ENCODE measurements at places on chromosomes 11 and 22.

DNA sequence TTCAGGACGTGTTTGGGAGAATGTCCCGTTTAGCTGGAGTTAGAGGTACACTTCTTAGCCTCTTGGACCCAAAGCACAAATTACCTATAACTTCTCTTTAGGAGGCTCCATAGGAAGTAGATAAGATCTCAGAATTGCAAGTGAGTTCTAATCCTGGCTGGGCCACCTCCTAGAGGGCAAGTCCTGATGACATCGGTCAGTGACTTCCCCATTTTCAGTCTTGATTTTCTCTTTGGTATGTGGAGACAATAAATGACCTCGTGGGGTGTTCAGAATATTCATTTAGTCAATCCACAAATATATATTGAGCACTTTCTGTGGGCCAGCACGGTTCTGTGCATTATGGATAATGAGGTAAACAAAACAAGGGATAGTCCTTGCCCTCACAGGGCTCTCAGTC lies 208.6 kb downstream of the CWF19L2 start:
- no peak for DNase-seq

GRCh38 chr11:63592975-63593395 lies 21.2 kb downstream of the PLAAT3 start:
- DNase-seq: no peak

- no peak for DNase-seq
These were observed 40.0 kb downstream of the APOL1 start for GRCh38 chr22:36292823-36293530.

GRCh38 chr22:49935561-49935960 lies 17.1 kb downstream of the CRELD2 start:
- DNase-seq: no peak

- no peak for DNase-seq
These were observed 181.9 kb upstream of the BDNF start for GRCh38 chr11:27882066-27882697.

- DNase-seq: no peak
These were observed 859 bp upstream of the ACCS start for GRCh38 chr11:44065161-44065661.

GRCh38 chr11:5596607-5597201 lies at the start of gene TRIM6:
Gene TRIM6, plus strand, starts transcription at chr11:5596637. Its CDS starts 261 bp downstream, at chr11:5596898.
- no peak for DNase-seq

DNA sequence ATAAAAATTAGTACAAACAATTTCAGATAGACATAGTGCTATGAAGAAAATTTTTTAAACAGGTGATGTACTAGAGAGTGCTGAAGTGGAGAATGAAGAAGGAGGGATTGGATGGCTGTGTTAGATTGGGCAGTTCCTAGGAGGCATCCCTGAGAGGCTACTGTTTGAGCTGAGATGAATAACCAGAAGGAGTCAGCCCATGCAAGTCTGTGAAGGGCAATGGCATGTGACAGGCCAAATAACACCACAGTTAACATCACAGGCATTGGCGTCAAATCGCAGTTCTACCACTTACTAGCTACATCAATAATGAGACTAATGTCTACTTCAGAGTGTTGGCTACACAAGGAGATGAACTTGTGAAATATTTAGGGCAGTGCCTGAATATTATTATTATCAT lies 35.4 kb downstream of the HORMAD2 start:
- DNase-seq: no peak

DNA sequence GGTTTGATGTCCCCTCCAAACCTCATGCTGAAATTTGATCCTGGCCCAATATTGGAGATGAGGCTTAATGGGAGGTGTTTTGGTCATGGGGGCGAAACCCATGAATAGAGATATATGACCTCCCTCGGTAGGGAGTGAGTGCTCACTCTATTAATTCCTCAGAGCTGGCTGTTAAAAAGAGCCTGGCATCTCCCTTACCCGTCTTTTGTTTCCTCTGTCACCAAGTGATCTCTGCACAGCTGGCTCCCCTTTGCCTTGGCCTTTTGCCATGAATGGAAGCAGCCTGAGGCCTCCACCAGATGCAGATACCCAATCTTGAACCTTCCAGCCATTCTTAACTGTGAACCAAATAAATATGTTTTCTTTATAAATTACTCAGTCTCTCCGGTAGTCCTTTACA lies 4.5 kb upstream of the CCDC81 start:
- DNase-seq: no peak

DNA sequence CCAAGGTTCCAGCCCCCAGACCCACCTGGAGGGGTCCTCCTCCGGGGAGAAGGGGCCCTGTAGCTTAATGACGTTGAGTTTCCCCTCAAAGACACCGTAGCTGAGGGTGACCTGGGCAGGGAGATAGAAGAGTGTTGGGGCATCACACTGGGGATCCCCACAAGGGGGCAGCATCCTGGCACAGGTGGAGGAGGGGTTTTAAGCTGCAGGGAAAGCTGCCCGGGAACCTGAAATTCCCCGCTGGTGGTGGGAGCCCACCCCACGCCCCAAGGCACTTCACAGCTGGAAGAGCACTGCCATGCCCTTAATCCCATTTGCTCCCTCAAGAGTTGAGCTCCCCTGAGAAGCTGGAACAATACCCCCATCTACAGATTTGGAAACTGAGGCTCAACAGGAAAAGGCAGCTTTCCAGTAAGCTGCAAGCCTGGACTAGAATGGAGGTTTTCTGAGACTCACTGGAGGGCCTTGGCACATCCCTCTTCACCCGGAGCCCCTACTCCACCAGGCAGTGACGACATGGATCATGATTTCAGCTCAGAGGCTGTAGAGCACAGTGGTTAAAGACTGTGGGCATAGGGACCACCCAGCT lies 13.7 kb downstream of the MFNG start:
- DNase-seq: no peak

- DNase-seq: no peak
These were observed 21.6 kb downstream of the APOL5 start for GRCh38 chr22:35739076-35739930.

GRCh38 chr11:12754582-12755234 lies 80.5 kb downstream of the TEAD1 start:
- DNase-seq: no peak

DNA sequence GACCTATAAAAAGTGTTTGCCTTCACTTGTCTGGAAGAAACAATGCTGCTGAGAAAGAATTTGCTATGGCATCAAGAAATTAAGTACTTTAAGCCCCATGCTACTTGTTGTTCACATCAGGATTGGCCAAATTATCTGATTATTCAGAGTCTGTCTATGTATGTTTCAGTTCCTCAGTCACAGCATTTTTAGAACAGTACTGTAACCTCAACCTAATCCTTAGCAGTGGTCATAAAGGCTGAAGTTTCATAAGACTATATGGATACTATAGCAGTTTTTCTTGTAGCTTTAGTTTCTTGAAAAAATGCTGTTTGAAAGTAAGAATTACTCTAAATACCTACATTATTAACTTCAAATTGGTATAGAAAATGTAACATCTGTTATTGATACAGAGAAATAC lies 153.9 kb downstream of the INSC start:
- no peak for DNase-seq

GRCh38 chr11:67691149-67691548 lies 16.7 kb upstream of the ALDH3B2 start:
- no peak for DNase-seq

GRCh38 chr22:38860283-38861169 lies 11.5 kb downstream of the CBX6 start:
- DNase-seq: no peak

- peak; percentile 3 for DNase-seq
These were observed 914 bp upstream of the PRDM11 start for GRCh38 chr11:45145379-45146071.

DNA sequence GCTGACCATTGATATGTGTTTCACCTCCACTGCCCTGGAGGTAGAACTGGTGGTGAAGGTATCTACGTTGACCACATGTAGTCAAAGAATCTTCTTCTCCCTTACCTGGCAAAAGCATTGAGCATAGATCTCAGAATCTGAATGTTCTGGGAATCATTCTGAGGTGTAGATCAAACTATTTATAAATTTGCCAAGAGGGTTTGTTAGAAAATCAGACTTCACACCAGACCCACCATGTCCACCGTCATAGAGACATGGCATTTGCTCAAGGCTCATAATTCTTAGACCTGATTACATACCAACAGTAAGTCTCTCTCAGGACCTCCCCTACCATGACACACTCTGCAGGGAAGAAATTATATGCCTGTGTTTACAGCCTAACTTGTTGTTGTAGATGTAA lies at the start of gene OR8B2:
OR8B2 (minus strand) TSS at position 101 of the 400 bp plus-strand sequence. CDS start 1,156 bp downstream, outside the sequence.
- DNase-seq: no peak

- no peak for DNase-seq
These were observed 11.4 kb downstream of the SYT12 start for GRCh38 chr11:67034350-67034749.

- DNase-seq: no peak
These were observed 20.7 kb downstream of the SUSD2 start for GRCh38 chr22:24201681-24202614.

- DNase-seq: no peak
These were observed 22.6 kb upstream of the GNAZ start for GRCh38 chr22:23047742-23048141.

- no peak for DNase-seq
These were observed 131.9 kb upstream of the MTMR2 start for GRCh38 chr11:96055706-96056387.

DNA sequence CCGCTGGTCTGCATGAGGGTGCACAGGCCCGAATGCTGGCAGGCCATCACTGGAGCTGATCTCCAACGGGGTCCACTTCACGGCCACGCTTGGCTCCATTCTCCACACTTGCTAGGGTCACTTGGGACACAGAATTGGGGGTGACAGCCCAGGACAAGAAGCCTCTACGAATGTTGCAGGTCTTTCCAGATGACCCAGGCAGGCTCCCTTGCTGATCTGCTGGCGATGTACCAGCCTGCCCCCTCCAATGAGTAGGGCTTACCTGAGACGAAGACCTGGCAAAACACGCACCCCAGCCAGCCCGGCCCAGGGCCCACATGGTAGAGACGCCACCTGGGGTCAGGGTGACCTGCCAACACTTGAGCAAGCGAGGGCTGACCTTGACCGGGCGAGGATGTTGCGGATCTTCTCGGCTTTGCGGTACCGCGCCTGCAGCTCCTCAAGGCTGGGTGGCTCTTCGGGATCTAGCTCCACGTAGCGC lies 44.9 kb downstream of the C11orf58 start:
- no peak for DNase-seq

GRCh38 chr22:37740455-37741311 lies 43.8 kb downstream of the TRIOBP start:
- DNase-seq: no peak

DNA sequence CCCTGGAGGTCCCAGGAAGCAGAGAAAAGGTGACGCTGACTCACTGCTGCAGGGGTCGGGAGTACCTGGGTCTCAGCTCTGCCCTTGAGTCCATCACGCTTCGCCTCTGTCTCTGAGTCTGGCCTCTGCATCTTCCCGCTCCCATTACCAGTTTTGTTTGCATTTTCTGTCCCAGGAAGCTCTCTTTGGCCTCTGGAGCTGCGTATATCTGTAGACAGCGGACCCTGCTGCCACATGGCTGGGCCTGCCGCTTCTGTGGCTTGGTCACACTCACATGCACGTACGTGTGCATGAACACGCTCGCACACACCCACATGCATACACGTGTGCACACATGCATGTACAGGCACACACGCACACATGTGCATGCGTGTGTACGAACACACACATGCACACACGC lies 20.8 kb upstream of the APOBEC3A start:
- DNase-seq: no peak

GRCh38 chr22:44351685-44352377 lies 39.1 kb upstream of the SHISAL1 start:
- DNase-seq: peak; percentile 42

GRCh38 chr11:128719556-128719824 lies 25.6 kb downstream of the FLI1 start:
- no peak for DNase-seq

DNA sequence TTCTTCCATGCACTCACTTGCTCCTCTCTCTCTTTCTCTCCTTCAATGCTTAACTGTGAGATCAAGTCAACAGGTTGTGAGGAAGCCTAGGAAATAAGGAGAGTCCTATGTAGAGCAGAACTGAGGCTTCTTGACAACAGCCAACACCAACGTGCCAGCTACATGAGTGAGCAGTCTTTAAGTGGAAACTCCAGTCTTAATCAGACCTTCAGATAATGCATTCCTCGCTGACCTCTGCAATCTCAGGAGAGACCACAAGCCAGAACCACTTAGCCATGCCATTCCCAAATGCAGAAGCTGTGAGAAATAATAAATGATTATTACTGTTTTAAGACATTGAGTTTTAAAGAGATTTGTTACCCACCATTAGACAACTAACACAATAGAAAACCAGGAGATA lies 6.1 kb upstream of the TEAD1 start:
- DNase-seq: no peak

GRCh38 chr11:5605849-5606248 lies 9.4 kb downstream of the TRIM6 start:
- no peak for DNase-seq

DNA sequence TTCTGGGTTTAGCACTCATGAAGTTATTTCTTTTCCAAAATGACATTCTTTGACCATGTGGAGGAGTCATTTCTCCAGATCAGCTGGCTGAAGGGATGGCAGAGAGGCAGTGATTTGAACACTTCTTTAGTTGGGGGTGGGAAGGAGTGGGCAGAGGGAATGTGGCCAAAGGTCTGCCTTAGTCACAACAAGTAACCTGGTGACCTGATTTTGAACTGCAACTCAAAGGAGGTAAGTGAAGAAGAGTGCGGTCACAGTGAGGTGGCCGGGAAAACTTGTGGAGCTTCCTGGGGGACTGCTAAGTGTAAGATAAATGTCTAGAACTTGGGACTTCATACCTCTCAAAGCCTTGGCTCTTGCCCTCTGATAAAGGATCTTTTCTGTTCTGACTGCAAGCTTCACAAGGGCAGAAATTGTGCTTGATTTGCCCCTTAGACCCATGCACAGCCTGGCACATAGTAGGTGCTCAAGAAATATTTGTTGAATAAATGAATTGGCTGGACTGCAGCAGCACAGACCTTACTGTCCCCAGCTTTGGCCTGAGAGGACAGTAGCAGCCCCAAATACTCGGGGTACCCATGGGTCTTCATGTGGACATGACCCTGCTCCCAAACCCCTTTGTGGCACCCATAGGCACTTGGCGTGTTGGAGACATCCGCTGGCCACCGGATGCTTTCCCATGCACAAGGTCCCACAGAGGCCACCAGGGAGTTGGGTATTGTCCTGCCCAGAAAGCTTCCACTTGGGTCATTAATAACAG lies 99.0 kb upstream of the ALX4 start:
- DNase-seq: no peak

DNA sequence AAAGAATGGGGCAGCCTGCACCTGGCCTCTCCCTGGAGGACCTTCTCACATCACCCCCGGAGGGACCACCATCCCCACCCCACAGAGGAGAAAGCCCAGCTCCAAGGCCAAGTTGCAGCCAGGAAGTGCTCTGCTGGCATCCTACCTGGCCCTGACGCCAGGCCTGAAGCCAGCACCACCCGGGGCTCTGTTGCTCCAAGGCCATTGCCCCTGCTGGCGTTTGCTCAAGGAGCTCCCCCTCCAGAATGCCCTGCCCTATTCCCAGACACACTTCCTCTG lies 10.2 kb downstream of the RTN4R start:
- DNase-seq: no peak

DNA sequence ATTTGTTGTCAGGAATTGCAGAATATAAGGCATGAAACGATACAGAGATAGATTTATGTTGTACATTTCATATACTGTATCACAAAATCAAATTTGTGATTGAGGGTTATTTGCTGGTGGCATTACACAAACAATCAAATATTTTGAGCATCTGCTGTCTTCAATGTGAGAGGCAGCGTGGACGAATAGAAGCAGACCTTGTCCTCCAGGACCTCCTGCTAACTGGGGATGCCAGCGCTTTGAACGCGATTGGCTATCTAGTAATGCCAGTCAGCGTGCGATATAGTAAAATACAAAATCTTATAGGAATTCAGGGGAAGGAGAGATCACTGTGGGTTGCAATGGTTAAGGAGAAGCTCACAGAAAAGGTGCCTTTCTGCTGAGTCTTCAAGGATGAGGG lies 631 bp upstream of the SNX19 start:
- DNase-seq: no peak

Data from T-helper 2 cell treated with Interferon-gamma antibody and Interleukin-4, amounts not matched to agents 5 μg/mL and 100 μg/mL, for 36 hours (primary cell).